Choroid plexus epithelial cell (primary cell): ENCODE measurements at places on chromosomes 6 and 20.

DNA sequence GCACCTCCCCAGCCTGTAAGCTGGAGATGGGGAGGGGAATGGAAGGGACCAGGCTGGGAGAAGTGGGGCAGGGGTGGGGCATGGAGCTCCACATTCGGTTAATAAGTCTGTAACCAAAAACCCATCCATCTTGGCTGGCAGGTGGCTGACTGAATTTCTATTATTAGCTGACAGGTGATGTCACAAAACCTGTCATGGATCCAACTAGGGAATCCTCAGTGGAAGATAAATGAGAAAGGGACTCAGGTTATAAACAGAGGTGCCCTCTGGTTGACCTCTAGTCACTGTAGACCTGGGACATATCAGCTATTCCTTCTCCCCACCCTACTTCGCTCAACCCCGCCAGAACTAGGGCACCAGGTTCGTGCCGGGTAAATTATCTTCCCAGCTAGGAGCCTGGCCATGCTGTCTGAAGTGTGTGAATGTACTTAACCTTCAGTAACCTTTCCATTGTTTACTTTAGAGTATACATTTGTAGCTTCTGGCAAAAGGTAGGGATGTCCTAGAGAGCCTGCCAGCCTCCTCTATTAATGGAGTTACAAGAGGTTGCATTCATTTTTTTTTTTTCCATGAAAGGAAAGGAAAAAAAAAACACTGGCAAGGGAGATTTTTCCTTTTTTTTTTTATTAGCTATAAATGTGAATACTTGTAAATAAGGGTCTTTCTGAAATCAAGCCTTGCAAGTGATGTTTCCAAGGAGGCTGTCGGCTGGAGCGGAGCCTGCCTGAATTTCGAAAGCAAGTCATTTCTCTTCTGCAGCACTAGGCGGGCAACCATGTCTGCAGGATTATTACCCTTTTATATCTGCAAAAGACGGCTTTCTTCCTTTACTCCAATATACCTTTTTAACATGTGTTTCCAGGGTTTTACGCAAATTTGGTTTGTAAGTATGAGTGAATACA lies 135.9 kb downstream of the TMEM242 start:
- DNase-seq: no peak

GRCh38 chr6:16168121-16168520 lies 39.2 kb downstream of the MYLIP start:
- peak; percentile 13 for DNase-seq

DNA sequence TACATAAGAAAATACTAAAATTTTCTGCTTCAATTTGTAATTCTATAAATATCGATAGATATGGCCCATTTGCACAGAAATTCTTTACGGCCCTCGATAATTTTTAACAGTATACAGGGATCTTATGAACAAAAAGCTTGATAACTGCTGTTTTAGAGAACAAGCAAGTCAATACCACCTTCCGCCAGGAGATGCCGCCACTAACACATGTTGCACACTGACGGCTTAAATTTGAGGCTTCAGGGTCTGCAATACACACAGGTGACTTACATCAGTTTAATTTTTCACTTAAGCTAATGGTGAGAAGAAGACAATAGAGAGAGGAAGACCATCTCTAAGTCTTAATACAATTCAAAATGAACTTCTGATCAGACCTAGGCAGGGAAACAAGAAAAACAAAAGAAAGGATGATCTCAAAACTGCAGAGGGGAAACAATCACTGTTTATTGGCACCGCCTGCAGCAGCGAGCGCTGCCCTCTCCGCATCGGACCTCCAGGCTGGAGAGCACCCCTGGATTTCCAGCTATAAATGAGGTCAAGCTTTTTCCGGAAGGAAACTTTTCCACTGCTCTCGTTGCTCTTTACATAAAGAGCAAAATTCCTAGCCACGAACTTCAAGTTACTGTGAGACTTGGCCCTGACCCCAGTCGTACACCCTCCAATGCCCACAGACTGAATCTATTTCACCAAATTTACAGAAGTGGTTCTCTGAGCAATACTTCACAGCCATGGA lies 53.9 kb downstream of the OTOR start:
- DNase-seq: peak; percentile 73

DNA sequence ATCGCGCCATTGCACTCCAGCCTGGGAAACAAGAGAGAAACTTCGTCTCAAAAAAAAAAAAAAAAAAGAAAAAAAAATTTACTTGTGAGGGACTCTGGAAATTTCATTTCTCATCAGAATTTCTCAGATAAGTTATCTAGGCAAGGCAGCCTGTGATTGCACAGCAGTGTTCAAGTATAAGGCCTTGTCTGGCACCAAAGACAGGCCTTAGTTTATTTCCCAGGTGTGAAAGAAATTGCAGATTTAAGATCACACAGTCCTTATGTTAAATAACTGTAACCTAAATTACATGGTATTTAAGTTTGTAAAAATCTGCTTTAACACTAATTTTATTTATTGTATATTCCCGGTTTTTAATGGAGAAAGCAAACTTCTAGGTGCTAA lies 34.8 kb downstream of the HFE start:
- DNase-seq: no peak

DNA sequence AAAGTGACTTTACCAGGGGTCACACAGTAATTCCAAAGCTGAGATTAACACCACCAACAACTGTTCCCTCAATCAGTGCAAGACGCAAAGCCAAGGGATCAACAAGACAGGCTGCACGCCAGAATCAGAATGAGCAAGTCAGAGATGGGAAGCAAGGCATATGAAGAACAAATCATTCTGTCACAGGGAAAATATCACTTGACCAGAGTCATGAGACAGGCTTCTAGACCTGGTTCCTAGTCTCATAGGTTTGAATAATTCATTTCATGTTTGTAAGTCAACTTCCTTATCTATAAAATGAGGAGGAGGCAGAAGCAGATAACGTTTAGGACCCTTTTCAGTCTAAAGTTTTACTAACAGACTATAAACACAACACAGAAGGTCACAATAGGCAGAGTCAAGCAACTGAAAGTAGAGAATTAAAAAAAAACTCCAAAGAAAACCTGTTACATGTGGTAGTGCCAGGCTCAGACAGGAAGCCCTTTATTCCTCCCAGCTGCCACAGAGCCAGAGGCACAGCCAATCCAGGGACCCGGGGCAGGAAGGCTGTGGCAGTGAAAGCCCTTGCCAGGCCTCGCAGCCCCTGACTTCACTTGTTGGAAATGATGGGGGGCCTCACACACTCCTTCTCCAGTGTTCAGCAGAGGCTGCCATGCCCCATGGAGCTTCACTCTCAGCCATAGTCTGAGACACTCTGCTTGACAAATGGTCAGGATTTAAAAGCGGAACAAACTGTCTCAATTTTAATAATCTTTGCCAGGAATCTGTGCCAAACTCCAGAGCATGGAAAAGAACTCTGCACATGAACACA lies 29.2 kb upstream of the DST start:
- no peak for DNase-seq

GRCh38 chr6:50264995-50265571 lies 215.4 kb upstream of the DEFB112 start:
- DNase-seq: no peak

DNA sequence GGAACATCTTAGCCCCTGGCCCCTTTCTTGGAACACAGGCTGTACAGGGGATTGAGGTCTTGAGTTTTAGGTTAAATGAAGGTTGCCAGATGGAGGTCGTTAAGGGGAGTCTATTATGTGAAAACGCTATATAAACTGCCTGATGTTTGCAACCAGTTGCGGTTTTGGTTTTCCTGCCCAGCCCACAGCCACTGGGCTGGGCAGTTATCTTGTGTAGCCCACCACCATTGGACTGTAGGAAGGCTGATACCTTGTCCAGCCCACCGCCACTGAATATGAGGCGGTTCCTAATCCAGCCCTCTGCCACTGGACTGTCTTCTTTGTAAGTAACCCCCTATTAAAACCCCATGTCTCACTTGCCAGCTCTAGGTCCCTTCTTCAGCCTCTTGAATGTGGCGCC lies 42.3 kb upstream of the COL21A1 start:
- no peak for DNase-seq

- DNase-seq: no peak
Observed at GRCh38 chr6:20286968-20287565, 74.8 kb upstream of the MBOAT1 start.

GRCh38 chr20:37072293-37073196 lies 23.3 kb downstream of the RBL1 start:
- DNase-seq: no peak
